ENCODE measurements at places on chromosomes 6 and 20.

- peaks cover 8% of the 10 kb centered on the region for H3K36me3 ChIP-seq
- no peak overlapping the region for H3K4me3 ChIP-seq
- DNase-seq, result no peak
- no peak overlapping the region for H3K27ac ChIP-seq
Measured at GRCh38 chr20:16273812-16274555, 299.3 kb downstream of the KIF16B start.

DNA sequence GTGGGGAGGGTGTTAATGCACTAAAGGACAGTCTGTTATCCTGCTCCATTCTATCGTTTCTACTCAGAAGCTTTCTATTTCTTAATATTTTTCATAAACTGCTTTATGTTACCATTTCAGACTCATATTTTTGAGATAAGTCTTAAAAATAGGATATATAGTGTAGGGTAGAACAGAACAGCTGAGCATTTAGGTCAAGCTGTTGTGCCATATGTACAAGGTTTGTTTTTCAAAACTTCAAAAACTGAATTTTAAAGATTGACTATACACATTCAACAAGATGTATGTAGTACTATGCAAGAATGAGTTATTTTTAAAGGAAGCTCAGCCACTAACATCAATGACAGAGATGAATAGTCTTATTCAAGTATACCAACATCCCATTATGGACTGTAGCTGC, 437.1 kb downstream of the PHF3 start:
- no peak overlapping the region for H3K4me3 ChIP-seq
- H3K27ac ChIP-seq, result no peak overlapping the region
- H3K4me1 ChIP-seq, result no peaks in the 10 kb centered on the region
- DNase-seq, result no peak
- no peaks in the 10 kb centered on the region for H3K36me3 ChIP-seq
- no peaks in the 10 kb centered on the region for H3K27me3 ChIP-seq

DNA sequence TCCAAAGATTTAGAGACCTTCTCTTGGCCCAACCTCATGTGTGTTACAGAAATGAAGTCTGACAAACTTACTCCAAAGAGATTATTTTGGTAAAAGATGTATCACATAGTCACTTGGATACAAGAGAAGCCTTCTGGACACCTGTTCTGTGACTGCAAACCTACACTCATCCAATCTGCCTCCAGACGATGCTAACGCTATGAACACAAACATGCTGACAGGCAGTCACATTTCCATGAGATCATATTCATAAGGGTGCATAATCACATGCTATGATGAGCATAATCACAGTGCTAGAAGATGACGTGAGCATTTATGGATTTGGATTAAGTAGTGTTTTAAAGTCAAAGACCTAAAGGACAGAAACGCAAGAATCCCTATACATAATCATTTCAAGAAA, 340.2 kb downstream of the HACE1 start:
- no peak for DNase-seq
- no peaks in the 10 kb centered on the region for H3K36me3 ChIP-seq
- H3K4me3 ChIP-seq, result no peak overlapping the region

- no peaks in the 10 kb centered on the region for H3K4me1 ChIP-seq
- H3K27ac ChIP-seq, result peak overlapping the region; percentile 98
- peak overlapping the region; percentile 23 for H3K4me3 ChIP-seq
- no peak for DNase-seq
- H3K36me3 ChIP-seq, result no peaks in the 10 kb centered on the region
Measured at GRCh38 chr20:47318027-47318585, 38.4 kb downstream of the ZMYND8 start.

- no peaks in the 10 kb centered on the region for H3K4me1 ChIP-seq
- H3K27ac ChIP-seq, result no peak overlapping the region
- no peaks in the 10 kb centered on the region for H3K36me3 ChIP-seq
- H3K4me3 ChIP-seq, result no peak overlapping the region
- DNase-seq, result no peak
Measured at GRCh38 chr6:56399672-56400263, 152.4 kb upstream of the COL21A1 start.

- DNase-seq, result no peak
- no peaks in the 10 kb centered on the region for H3K27me3 ChIP-seq
- H3K4me3 ChIP-seq, result no peak overlapping the region
- H3K4me1 ChIP-seq, result no peaks in the 10 kb centered on the region
Measured at GRCh38 chr6:105445481-105445880, 42.6 kb upstream of the PREP start.

DNA sequence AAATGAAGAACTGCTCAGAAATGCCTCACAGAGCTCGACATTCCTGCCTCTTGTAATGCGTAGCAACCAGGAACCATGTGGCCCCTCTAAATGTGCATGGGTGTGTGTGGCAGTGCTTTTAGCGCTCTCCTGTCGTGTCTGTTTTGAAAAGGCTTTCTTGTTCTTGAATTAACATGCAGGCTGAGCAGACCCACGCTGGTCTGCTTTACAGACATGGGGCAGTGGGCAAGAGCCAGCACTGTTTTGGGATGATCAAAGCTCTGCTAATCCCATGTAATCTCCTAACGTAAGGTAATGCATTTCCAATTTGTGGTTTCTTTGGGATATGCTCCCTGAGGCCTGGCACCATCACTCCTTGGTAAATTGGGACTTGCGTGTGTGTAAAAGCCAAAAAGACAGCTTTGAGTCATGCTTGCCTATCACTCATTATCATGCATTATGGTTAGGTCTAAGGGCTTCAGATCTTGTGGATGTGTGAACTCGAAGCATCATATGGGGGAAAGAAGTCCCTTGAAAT, 11.8 kb downstream of the RIPOR2 start:
- no peak overlapping the region for H3K27ac ChIP-seq
- peaks cover 8% of the 10 kb centered on the region for H3K4me1 ChIP-seq
- H3K36me3 ChIP-seq, result no peaks in the 10 kb centered on the region
- H3K4me3 ChIP-seq, result no peak overlapping the region
- H3K27me3 ChIP-seq, result no peaks in the 10 kb centered on the region
- DNase-seq, result no peak

Measured in right atrium auricular region (tissue), 2 donors.